ENCODE measurements at places on chromosomes 5 and 9.

DNA sequence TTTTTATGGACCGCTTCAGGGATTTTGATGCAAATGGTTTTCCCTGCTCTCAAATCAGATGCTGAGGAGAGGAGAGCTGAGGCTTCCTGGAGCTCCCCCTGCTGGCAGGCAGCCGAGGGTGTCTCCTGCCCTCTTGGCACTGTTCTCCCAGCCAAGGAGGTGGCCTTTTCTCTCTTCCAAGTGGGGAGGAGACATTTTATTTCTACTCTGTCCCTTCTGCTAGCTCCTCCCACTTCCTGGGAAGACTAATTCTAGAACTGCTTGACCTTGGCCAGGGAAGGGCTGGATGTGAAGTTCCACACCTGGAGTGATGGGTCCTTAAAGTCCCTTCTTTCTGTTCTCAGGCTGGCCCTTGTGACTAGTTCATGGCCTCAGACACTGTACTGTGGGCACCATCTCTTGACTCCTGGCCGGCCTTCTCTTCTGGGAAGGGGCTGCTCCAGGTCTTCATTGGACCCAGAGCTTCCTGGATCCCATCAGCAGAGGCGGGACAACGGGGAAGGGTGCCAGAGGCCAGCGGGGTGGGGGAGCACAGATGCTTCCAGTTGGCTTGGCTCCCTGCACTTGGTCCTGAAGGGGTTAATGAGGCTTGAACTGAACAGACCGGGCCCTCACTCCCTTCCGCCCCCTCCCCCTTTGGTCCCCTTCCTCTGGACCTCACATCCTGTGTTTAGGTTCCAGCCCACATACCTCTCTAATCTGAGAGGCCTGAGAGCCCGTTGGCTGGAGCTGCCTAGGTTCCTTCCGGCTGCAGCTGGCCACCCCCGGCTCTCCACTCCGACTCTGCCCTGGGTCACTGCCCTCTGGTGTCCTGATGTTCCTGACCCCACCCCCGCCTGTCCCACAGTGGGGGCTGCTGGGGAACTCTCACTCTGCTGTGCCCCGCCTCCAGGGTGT is 32.1 kb downstream of the PTPA start:
- DNase-seq = peak; percentile 63

DNA sequence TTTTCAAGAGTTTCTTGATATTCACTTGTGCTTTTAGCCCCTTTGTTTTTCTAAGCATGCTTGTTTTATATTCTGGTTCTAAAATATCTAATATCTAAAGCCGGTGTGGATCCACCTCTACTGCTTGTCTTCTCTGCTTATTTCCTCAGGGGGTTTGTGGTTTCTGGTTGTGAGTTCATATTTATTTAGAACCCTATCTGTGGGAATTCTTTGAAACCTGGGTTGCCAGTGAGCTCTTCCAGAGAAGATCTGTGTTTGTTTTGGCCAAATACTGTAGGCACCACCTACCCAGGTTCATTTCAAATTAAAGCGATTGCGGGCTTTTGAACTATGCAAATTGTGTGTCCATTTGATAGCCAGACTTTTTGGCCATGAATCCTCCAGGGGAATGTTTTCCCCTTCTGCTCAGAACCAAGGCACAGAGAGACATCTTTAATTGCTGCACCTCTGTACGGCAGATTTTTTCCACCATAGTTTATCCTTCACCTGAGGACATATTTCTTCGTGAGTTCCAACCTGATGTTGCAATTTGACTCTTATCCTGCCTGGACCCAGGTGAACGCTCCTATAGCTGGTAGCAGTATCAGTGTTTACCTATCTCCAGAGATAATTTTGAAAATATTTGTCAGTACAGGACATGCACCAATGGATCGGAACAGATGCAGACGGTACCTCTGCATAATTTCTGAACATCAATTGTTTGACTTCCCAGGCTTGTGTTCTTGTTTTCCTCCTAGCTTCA is 2.4 kb upstream of the ZBTB43 start:
- no peak for DNase-seq

- DNase-seq = no peak
Measured at GRCh38 chr9:122360891-122361290, 9.9 kb upstream of the PTGS1 start.

GRCh38 chr5:126965061-126965475 is 65.3 kb downstream of the MARCHF3 start:
- no peak for DNase-seq
